CD4-positive, alpha-beta T cell treated with Interleukin-4 for 1 hour (primary cell): ENCODE measurements at places on chromosomes 16 and 17.

GRCh38 chr16:52544703-52545102, 2.2 kb downstream of the TOX3 start:
- DNase-seq, result no peak

DNA sequence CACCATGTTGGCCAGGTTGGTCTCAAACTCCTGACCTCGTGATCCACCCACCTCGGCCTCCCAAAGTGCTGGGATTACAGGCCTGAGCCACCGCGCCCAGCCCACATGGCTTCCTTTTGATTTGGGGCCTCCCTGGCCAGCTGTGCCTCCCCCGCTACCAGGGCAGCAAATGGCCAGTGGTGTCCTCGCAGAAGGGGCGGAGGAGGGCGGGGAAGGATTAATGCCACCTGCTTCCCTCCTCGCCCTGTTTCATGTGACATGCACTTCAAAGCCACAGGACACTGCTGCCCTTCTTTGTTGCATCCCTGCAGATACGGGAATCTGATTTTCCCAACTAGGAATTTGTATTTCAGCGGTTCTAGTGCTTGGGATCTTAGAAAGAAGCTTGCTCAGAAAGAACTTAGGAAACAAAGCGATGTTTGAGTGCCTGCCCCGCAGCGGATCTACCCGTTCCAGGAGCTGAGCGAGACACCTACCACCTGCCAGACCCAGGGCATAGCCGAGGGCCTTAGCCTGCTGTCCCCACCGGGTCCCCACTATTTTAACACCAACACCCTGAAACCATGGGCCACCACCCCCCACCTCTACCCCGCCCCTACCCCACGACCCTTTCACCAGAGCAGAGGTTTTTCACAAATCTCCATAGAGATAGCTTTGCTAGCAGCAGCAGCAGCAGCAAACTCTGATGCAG, 37.7 kb upstream of the CCDC182 start:
- no peak for DNase-seq

- no peak for DNase-seq
Measured at GRCh38 chr16:19926449-19927390, 42.1 kb upstream of the GPRC5B start.

- no peak for DNase-seq
Measured at GRCh38 chr17:28507567-28508203, 1.5 kb downstream of the FOXN1 start.

DNA sequence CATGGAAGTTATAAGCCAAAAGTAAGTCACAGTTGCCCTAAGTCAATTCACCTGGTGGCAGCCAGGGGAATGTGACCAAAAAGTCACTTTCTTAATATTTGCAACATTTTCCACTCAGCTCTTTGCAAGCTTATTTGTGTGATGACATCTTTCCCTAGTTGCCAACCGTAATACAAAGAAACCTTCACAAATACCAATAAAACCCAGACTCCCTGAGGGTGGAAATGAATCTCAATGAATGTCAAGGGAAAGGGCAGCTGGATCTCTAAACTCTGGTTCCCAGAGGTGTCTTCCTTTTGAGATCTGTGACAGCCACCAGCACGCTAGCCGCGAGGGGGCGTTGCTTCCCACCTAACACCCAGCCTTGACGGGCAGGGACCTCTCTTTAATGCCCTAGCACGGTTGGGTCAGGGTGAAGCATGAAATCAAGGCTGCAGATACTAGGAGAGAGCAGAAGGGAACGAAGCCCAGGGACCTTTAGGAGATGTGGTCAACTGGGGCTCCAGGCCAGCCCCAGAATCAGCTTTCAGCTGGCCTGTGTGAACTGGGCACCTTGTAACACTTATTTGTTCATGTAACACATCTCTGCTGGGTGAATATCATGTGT, 82.2 kb downstream of the CMC2 start:
- DNase-seq, result no peak

- DNase-seq, result no peak
Measured at GRCh38 chr17:1726626-1727257, 2.2 kb downstream of the WDR81 start.

DNA sequence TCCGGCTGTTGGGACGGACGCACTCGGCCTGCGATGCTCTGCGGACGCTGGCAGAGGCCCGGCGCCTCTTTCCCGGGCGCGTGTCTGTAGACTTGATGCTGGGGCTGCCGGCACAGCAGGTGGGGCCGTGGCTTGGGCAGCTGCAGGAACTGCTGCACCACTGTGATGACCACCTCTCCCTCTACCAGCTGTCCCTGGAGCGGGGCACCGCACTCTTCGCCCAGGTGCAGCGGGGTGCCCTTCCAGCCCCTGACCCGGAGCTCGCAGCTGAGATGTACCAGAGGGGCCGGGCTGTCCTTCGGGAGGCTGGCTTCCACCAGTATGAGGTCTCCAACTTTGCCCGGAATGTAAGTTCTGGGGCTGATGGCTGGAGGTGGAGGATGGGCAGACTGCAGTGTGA, 3.5 kb downstream of the RSAD1 start:
- DNase-seq, result no peak

DNA sequence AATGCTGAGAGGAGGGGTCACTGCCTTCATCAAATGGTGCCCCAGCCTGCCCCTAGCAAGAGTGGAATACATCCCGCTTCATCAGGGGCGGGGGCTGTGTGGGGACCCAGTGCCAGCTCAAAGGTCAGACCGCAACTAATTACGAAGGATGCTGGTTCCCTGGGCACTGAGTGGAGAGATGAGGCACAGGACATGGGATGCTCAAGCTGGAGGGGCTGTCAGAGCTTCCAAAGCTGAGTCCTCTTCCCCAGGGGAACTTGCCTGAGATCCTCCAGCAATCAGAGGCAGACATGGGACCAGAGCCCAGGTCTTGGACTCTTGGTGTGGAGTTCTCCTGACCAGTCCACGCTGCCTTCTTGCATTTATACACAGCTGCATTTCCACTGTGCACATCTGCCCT, 18.9 kb downstream of the UNC45B start:
- DNase-seq, result no peak

GRCh38 chr17:59688008-59688407, 19.2 kb downstream of the PTRH2 start:
- no peak for DNase-seq

DNA sequence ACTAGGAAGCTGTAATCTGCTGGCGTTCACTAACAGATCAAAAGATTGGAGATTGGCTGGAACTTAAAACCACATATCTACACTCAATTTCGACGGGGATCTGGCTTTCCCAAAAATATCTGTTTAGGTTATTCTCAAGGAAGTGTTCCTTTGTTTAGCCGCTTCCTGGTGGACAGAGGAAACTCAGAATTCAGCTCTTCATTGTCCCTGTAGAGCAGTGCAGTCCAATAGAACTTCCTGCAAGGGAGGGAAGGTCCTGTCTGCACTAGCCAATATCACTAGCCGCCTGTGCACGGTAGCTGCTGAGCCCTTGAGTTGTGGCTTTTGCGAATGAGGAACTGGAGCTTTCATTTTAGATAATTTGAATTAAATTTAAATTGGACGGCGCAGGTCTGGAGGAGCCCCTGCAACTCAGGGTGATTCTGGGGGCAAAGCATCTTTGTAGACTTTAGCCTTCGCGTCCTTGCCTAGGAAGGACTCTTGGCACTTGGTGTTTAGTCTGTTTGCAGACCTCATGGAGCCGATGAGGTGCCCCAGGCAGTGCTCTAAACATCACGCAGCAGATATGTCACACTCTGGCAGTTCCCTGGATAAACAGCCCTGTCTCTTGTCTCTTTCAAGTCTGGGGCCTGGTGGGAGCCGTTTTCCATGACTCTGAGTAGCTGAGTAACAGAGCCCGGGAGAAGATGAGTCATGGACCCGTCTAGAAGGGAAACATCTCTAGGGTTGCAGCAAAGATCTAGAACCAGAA, 122.2 kb downstream of the CCDC182 start:
- no peak for DNase-seq
